ENCODE measurements at places on chromosomes 5 and 9.

DNA sequence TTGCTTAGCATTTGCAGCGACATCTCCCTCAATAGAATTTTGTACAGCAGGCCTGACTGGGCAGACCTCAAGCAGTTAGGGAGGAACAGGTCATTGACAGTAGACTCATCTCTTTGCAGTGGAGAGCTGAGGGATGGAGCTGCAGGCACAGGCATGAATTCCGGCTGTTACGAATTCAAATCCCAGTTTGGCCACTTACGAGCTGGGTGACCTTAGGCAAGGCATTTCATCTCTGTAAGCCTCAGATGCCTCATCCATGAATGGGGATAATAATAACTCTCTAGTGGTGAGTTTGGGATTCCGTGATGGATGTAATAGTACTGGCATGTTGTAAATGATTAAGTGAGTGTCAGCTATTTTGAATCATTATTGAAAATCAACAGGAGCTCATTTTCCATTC lies 195.3 kb downstream of the SEMA6A start:
- no peak for DNase-seq

DNA sequence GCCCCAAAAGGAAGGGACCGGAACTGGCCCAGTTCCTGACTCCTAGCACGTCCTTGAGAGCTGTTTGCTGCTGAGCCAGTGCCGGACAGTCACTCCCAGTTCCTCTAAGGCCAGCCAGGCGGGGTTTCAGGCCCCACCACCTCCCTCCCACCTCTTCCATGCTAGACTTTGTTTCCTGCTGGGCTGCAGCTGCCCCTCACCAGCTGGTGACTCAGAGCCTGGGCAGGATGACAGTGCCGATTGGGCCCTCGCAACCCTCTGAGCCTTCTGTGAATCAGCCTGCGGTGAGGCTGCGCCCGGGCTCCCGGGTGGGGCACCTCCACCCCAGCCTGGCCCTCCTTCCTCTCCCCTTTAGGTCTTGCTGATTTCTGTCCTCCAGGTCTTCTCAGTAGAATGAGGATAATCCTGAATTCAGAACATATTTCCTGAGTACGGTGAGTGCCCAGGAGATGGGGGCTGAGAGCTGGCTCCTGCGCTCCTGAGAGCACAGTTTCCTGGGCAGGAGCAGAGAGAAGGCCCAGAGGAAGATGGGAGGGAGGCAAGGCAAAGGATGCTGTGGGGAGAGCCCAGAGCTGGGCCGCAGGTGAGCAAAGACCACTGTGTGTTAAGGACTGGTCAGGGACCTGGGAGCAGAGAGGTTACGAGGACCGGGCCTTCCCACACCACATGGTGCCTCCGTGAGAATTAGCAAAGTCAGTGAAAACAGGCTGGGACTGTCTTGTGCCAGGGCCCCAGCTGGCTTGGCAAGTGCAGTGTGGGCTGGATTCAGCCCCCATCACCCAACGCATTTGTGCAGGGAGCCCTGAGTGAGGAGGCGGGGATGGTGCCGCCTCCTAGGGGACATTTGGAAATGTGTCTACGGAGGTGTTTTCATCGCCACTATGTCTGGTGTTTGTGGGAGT lies 32.9 kb upstream of the STXBP1 start:
- DNase-seq: peak; percentile 70

- DNase-seq: no peak
Observed at GRCh38 chr5:73591102-73591695, 25.7 kb downstream of the UTP15 start.

DNA sequence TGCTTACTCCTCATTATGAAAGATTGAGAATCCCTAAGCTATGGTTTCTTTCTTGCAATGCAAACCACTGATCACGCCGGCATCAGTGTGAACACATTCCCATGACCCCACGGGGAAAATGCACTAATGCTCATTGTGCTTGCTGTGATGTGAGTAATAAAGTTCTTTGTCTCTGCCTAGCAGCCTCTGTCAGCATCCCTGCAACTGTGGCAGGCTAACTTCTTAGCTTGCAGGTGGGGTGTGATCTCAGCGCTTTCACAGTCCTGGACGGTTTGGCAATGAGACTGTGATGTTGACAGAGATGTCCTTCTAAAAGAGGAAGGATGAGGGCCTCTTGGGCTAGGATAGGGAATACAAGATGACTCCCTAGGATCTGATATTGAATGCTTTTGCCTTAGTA lies 1218.7 kb downstream of the EFNA5 start:
- DNase-seq: no peak

DNA sequence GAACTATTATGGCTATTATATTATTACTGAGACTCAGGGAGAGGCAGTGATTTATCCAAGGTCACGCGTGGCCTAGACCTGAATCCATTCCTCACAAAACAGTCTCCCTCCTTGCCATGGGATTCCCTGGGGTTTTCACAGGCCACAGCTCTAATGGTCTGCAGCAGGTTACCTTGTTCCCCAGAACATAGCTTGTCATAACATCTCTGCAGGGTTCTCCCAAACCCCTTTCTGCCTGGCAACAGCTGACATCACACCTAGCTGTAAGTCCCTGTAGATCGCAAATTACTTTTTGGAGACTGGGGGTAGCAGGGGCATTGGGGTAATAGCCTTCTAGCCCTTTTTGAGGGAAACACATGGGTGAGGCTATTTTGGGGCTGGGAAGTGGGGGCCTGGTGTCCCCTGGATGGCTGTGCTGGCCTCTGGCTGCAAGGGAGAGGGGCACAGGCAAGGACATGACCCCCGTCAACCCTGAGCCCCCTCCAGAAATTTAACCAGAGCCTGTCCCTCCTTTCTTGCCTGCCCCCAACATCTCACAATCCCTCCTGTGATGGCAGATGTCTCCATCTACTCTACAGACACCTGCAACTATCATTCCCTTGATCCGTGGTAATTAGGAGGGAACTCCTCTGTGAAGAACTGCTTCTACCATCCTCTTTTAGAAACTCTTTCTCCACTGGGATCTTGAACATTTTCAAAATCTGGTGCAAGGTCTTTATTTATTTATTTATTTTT lies 1.3 kb downstream of the CD74 start:
- DNase-seq: peak; percentile 38

GRCh38 chr5:55546947-55547346 lies 12.2 kb upstream of the PLPP1 start:
- DNase-seq: no peak

- DNase-seq: no peak
Observed at GRCh38 chr9:83056174-83056573, 6.8 kb downstream of the RASEF start.

GRCh38 chr9:116460026-116460425 lies 227.1 kb upstream of the TRIM32 start:
- DNase-seq: no peak

GRCh38 chr5:33549982-33550567 lies 109.3 kb downstream of the TARS1 start:
- no peak for DNase-seq

GRCh38 chr5:68374796-68375518 lies 159.4 kb downstream of the PIK3R1 start:
- DNase-seq: no peak

GRCh38 chr5:125112196-125112595 lies 365.8 kb upstream of the ZNF608 start:
- DNase-seq: no peak

DNA sequence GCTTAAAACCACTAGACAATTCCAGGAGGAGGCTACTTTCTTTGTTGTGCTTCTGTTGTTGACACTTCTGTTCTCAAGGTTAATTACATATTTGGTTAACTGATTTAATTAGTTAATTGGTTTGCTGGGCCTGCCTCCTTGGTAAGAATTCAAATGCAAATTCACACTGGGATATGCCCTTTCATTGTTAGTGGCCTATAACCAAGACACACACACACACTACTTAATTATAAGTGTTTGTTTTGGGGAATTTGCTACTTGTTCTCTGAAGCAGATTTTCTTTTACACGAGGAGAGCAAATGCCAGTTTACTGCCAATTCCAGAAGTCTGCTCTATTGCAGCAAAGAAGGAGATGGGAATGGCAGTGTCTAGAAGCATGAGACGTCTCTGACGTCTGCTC lies 101.6 kb upstream of the BASP1 start:
- no peak for DNase-seq

DNA sequence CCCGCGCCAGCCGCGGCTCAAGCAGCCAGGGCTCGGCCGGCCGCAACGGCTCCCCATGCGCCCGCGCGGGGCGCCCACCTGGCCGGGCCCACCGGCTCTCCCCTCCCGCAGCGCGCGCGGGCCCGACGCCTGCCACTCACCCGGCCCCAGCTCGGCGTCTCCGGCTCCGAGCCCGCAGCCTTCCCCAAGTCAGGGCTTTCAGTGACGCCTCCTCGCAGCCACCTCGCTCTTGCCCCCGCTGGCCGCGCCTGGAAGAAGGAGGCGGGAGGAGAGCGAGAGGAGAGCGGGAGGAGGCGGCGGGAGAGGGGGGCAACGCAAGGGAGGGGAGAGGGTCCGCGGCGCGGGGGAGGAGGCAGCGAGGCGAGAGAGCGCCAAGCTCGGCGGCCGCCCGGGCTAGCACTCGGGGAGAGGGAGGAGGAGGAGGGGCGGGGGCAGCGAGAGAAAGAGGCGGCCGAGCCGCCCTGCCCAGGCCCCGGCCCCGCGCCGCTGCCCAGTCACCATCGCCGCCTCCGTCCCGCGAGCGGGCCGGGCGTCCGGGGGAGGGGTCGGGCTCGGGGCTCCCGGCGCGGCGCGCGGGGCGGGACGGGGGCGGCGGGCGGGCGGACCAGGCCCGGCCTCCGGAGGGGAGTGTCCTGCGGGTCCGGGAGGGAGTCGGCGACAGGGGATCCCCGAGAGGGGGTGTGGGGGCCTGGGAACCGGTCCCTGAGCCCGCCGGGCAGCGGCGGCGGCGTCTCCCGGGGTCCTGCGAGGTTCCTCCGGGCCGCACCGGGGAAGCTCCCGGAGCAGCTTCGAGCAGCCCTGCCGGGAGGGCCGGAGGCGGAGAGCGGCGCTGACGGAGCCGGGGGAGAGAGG lies at the start of gene LHFPL2:
LHFPL2 (minus strand) TSS at position 414 of the 852 bp plus-strand sequence. CDS start 138,559 bp downstream, outside the sequence.
- DNase-seq: no peak

GRCh38 chr9:125747765-125748445 lies 732 bp downstream of the PBX3 start:
- peak; percentile 18 for DNase-seq

DNA sequence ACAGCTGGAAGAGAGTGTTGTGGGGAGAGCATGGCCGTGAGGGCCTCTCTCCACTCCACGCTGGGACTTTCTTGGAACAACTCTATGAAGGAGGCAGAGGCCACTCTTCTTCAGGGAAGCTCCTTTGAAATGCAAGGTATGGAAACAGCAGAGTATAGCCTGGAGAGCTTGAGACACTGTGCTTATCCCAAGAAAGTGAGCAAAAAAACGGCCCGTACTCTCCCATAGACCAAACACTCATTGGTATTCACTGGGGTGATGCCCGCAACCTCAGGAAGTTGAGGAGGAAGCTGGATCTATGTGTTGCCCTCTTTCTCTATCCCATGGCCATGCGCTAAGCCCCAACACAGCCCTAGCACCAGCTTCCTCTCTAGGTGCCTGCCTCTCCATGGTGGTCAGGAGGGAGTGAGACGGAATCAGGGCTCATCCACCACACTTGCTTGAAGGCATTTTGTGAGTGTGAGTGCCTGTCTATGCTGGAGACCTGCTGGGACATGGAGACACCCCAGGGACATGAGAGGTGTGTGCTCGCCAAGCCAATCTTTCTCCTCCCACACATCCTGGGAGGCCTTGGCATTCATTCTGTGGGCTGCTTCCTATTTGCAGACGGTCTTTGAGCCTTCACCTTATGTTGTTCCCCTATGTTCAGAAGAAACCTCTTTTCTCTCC lies 616.6 kb downstream of the IRX1 start:
- no peak for DNase-seq

DNA sequence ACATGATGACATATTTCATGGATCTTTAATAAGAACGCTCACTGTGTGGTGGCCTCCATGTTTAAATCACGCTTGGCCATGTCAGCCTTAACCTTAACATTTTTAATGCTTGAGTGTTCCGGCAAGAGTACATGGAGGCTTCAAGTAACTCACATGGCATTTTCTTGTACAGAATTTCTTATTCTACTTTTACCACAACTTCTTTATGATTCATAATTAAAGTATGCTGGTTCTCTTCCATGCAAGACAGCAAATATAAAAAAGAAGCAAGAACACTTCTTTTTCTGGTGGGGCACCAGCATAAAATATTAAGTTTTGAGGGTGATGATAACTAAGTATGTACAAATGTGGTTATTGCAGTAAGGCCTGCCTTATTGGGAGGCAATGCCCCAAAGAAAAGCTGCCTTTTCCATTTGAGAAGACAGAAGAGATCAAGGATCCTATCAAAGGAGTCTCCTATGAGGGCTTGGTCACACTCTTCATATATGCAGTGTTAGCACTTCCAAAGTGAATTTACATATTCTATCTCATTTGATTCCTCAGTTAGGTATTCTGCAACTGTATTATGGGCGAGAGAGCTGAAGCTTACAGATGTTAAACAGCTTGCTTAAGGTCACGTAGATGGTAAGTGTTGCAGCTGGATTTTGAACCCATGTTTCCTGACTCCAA lies 382.7 kb upstream of the MEF2C start:
- DNase-seq: no peak

- DNase-seq: no peak
Observed at GRCh38 chr5:76809141-76809540, 9.7 kb upstream of the F2RL1 start.

- no peak for DNase-seq
Observed at GRCh38 chr5:143207058-143207457, 196.4 kb downstream of the NR3C1 start.

- no peak for DNase-seq
Observed at GRCh38 chr5:82922086-82922734, 155.0 kb downstream of the TMEM167A start.

DNA sequence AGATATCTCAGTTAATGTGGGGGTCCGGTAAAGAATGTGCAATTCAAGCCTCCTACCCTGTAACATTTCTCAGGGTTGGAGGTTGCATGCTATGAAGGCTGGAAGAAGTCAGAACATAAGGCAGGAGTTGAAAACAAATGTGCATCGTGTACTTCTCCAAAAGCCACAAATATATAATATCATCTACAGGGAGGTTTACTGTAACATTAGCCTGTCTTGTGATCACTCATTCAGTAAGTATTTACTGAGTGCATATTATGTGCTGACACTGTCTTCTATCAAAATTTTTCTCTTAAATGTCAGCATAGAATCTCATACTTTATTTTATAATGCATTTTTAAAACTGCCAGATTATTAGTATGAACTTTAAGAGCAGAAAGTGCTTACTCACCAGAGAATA lies 105.6 kb upstream of the ZNF366 start:
- DNase-seq: no peak

DNA sequence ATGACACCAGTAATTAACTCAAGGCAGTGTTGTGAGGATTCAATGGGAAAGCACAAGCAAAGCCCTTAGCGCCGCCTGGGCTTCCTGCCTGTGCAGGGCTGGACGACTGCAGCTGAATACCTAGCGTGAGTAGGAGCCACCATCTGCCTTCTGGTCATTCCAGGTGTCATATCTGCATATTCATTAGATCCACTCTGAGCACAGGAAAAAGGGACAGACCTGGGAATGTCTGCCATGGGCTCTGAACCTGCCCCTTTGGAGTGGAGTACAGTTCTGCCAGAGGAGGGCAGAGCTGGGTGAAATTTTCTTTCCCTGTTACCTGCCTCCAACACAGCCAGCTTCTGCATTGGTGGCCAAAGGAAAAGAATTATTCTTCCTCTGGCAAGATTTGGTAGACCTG lies 298.8 kb downstream of the NSG2 start:
- no peak for DNase-seq

- DNase-seq: no peak
Observed at GRCh38 chr5:115389799-115390382, 93.4 kb upstream of the CCDC112 start.

Data from activated T-helper 9 cell treated with anti-CD3 and anti-CD28 coated beads, Interleukin-2, amount 50 U/mL, for 16 hours (primary cell).